ENCODE measurements at places on chromosomes 1 and 21. TPM values are rescaled to one million over a fixed set of nuclear protein-coding genes. Genes with fewer than 3 reads are reported as not detected.

The KIAA0040 gene
- 4.7 TPM for total RNA-seq

DNA sequence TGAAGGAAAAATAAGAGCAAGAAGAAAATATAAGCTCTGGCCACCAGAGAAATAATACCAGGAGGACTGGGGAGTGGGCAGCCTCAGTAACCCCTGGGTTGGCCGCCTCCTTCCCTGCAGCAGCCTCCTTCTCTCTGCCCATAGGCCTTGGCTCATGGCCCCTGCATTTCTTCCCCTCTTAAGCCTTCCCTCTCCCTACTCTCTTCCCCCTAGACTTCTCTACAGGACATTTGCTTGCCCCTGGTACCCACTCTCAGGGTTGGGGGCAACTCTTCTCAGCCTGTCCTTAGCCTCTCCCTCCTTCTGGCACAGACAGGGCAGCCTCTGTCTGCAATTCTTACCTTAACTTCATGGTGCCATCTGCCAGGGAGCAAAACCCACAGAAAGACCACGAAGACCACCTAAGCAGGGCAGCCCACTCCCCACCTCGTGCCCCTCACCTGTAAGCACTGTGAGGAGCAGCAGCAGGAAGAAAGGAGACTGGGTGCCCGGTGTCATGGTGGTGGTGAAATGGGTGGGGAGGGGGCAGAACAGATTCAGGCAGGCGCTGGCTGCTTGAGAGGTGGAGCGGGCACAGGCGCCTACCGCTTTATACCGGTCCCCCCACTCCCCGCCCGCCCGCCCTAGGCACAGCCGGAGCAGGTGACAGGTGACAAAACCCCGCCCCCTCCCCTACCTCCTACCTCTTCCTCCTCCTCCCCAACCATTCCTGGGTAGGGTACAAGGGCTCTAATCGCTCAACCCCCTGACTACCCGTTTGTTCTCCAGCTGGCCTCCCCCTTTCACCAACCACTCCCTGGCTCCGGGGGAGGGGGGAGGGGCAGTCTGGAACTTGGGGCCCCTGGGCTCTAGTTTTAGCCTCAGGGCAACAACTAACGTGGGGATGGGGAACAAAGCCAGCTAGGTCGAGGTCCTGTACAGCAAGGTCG lies 15.1 kb downstream of the THBS3 start:
- DNase-seq: no peak

DNA sequence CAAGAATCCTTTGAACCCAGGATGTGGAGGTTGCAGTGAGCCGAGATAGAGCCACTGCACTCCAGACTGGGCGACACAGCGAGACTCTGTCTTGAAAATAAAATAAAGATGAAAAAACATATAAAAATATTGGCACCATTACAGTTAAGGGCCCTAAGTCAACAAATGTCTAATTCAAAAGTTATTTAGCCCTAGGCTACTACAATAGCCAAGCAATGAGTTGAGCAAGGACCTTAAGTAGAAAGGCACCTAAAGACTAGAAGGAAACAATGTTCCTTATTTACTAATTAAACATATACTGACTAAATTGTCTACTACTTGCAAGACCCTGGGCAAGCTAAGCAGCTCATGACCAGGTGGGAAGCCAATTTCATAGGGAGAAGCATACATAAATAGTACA lies 4.1 kb downstream of the PIK3R3 start:
- no peak for DNase-seq

DNA sequence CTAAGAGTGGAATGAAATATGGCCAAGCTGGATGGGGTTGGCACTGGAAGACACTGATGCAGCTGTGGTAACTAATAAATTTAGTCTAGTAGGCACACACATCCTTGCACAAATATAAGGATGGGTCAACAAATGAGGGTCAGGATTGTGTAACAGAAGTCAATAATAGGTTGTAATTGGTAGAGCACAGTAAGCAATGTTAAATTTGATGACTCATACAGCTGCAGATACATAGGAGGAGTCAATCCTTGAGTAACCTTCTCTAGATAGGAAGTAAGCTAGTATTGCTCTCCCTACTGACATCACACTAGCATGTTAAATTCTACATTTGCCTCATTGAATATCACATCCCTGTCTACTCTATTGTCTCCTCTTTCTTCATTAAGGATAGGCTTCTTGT lies 332.1 kb downstream of the PTPRC start:
- no peak for DNase-seq

The ZNF593OS gene
- total RNA-seq: not detected

The RYR2 gene
- 1.1 TPM for total RNA-seq

DNA sequence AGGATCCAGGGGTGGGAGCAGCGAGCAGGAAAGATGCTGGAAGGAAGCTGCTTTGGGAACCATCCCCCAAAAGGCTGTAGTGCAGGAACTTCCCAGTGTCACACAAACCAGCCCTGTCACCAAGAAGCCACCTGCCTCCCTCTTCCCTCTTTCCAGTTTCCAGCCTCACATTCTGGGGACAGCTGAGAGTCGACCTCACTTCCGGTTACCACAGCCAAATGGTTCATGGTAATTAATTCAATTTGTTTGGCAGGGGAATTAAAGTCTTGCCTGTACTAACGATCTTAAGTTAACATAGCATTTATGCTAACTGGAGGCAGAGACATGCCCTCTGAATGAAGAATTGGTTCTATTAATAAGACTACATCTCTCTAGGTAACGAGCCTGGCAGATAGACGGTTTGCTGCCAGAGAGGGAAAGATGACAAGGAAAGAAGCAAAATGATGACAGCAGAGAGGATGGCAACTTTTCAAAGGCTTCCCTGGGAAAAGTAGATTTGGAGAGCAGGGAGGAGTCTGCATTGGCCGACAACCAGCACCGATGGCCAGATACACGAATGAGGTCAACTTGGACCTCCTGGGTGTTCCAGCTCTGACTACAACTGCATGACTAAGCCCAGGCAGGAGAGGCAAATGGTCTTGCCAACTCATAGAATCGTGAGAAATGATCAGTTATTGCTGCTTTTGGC lies 64.1 kb downstream of the TMCO4 start:
- DNase-seq: peak; percentile 92

The STUM gene
- total RNA-seq: 0.45 TPM

The ASPM gene
- total RNA-seq: 57.8 TPM

- DNase-seq: peak; percentile 86
These were observed 94.5 kb downstream of the ROR1 start for GRCh38 chr1:63868268-63868781.

DNA sequence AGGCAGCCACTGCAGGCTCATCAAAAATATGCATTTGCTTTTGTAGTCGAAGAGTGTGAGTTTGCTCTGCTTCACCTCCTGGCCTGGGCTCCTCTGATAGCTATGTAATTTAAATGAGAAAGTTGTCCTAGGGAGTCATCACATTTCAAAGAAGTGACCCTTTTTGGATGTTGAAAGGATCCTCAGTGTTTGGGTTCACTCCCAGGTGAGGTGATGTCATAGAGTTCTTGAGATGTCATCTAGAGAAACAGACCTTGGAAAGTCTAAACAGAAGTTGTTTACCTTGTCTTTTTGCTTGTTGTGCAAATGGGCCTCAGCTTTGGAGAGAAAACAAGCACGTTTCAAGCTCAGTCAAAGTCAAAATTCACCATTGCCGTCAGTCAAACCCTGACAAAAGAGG lies 92.0 kb upstream of the BARHL2 start:
- no peak for DNase-seq

The LORICRIN gene
- not detected for total RNA-seq

GRCh38 chr1:90434460-90434859 lies 282.6 kb downstream of the BARHL2 start:
- no peak for DNase-seq

GRCh38 chr1:4171480-4172450 lies 271.7 kb upstream of the C1orf174 start:
- no peak for DNase-seq

DNA sequence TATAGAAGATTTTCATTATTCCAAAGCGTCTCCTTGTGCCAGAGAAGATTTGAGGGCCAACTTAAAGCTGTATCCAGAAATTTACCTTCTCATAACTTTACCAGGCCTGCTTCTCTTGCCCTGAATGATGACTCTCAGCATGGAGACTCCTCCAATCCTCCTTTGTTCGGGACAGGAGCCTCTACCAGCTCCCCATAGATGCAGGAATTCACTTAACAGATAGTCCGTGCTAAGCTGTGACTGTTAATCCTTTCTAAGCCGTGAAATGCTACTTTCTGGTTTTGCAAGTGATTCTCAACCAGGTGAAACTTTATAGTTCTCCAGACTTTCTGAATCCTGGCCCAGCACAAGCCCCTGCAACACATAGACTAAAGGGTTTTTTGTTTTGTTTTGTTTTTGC lies 31.8 kb upstream of the KCND3 start:
- DNase-seq: no peak

The GLMN gene
- total RNA-seq: 57.3 TPM

The LCE1D gene
- total RNA-seq: not detected

- no peak for DNase-seq
These were observed 3.1 kb downstream of the CD52 start for GRCh38 chr1:26320896-26321295.

DNA sequence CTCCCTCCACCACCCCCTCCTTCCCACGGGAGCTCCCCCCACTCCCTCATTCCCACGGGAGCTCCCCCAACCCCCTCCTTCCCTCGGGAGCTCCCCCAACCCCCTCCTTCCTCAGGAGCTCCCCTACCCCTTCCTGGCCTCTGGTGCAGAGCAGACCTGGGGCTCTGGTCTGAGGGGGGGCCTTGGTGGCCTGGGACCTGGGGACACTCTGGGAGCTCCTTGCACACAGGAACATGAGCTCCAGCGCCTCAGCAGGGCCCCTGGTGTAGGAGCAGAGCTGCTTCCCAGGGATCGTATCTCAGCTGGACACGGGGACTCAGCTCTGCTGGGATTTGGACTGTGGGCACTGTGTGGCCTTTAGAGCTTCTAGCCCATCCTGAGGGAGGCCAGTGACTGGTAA lies 19.7 kb upstream of the PRSS38 start:
- DNase-seq: no peak

GRCh38 chr1:154883919-154884868 lies 14.1 kb upstream of the KCNN3 start:
- no peak for DNase-seq

Data from Daoy (cell line).